NCI-H187 treated with DMSO at 0.1 percent for 48 hours (cell line): ENCODE measurements at places on chromosomes 16 and 17.

GRCh38 chr16:88977018-88977811, at the start of gene CBFA2T3:
CBFA2T3 (minus strand) TSS chr16:88977207; CDS start chr16:88976807, 400 bp downstream.
- DNase-seq: no peak

DNA sequence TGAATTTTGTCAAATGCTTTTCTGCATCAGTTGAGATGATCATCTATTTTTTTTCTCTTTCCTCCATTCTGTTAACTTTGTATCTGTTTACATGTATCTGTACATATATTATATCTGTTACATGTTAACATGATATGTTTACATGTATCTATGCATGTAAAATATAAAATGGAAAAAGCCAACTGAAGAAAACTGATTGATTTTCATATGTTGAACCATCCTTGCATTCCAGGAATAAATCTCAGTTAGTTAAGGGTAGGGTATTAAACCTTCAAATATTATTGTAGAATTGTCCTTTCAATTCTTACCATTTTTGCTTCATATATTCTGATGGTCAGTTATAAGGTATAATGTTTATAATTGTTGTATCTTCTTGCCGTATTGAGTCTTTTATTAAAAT, 336.1 kb downstream of the ZFHX3 start:
- no peak for DNase-seq

DNA sequence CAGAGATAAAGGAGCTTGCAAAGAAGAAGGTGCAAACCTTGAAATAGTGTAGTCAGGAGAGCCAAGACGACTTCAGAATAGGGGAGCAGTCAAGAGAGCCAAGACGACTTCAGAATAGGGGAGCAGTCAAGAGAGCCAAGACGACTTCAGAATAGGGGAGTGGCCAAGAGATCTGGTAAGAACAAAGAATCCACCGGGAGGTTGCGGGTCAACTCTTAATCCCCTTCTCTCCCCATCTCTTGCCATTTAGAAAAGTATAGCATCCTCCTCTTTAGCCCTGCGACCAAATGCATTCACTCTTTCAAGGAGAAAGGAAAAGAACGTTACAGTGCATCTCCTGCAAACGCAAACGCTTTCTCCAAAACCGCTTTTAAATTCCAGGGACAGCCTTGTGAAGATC, 713 bp downstream of the KNOP1 start:
- no peak for DNase-seq

GRCh38 chr17:61757168-61757567, 106.2 kb downstream of the BRIP1 start:
- DNase-seq: no peak

DNA sequence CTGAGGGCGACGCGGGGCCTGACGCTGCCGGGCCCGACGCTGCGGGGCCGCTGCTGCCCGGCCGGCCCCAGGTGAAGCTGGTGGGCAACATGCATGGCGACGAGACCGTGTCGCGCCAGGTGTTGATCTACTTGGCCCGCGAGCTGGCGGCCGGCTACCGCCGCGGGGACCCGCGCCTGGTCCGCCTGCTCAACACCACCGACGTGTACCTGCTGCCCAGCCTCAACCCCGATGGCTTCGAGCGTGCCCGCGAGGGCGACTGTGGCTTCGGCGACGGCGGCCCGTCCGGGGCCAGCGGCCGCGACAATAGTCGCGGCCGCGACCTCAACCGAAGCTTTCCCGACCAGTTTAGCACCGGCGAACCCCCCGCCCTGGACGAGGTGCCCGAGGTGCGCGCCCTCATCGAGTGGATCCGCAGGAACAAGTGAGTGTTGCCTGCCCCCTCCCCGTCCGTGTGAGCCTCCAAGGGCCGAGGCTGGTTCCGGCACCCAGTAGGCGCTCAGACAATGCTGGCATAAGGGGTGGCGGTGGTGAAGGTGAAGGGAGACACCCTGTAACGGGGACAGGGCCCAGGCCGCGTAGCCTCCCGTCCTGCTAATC, 676 bp downstream of the CPD start:
- DNase-seq: no peak

DNA sequence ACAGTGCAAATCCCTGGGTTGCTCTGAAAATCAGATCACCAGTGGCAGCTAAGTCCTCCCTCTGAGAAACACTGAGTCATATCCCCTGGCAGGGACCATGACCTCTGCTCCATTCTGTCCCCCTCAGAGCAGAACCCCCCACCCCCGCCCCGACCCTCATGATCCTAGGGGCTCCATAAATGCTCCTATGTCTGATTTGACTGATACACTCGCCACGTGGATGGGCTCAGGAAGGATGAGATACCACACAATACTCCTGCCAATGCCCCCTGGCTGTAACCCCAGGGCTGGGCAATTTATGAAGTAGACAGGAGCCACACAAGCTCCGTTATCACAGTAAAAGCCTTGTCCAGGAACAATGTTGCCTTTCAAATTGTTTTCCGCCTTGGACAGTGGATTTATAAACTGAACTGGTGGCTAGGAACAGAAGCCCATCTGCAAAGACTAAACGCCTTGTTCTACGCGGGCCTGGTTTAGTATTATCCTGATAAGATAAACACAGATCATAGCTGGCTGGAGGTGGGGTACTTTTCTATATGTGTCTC, 394.8 kb downstream of the SLC39A11 start:
- no peak for DNase-seq

DNA sequence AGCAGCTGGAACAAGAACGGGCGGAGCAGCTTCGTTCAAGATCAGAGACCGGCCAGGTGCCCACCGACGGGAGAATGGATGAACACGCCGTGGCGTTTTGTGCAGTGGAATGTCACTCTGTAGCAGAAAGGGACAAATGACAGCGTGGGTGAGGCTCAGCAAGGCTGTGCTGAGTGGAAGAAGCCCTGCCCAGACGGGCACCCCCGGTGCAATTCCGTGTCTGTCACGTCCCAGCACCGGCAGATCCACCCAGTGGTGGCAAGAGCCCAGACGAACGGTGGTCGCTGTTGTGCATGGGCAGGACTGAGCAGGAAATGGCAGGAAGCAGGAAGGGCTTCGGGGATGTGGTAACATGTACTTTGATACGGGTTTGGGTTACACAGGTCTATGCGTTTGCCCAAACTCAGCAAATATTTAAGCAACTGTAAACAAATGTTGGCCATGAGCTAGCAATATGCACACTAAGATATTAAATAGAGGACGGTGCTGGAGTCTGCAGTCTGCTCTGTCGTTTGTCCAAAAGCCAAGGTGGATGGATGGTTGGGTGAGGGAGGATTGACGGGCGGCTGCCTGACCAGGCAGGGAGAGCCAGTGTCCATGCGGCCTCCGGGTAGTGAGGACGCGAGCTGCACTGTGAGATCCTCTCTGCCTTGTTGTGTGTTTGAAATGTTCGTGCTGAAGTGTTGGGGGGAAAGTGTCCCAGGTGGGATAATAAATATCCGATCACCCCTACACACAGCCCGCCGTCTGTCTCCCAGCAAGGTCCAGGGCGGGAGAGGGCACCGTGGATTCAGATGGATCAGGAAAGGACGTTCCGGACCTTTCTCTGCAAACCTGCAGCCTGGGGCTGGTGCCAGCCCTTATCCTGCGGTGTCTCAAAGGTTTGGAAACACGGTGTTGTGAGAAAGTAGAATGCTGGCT, 48.4 kb downstream of the COX4I1 start:
- DNase-seq: no peak

GRCh38 chr17:20948984-20949777, 93.6 kb downstream of the USP22 start:
- DNase-seq: no peak

DNA sequence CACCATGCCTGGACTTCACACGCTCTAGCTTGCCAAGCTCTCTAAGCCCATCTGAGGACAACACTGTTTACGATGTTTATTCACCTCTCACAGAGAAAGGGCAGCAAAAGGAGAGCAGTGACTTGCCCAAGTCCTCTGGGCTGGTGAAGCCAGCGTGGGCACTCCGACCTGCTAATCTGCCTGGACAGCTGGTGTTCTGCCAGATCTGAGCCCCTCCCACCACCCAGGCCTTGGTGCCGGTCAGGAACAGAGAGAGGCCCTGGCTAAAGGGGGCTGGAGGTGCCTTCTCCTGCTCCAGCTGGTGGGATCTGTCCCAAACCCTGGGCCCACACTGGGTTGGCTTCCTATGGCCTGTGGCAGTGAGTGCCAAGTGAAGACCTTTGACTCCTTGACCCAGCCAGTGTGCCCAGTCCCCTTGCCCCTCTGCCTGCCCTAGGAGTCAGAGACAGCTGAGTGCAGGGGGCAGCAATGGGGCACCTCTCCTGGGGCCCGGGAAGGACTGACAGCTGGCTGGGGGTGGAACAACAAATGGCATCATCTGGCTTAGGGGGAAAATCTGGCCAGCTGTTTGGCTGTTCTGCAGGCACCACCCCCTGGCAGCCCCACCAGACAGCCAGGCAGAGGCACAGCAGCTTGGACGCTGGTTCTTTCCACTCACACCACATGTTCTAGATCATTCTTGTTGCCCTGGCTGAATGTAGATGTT, 1.8 kb upstream of the SLC4A1 start:
- DNase-seq: no peak

GRCh38 chr17:76530095-76530723, 7.3 kb downstream of the CYGB start:
- no peak for DNase-seq

- DNase-seq: no peak
Observed at GRCh38 chr16:4283939-4284338, 11.1 kb upstream of the TFAP4 start.
